ENCODE measurements at places on chromosomes 2 and 18.

GRCh38 chr2:140242889-140243288 lies 1462.7 kb upstream of the NXPH2 start:
- DNase-seq: no peak

GRCh38 chr2:67394734-67395133 lies 2.4 kb upstream of the ETAA1 start:
- no peak for DNase-seq

- no peak for DNase-seq
Observed at GRCh38 chr2:24725956-24726355, 67.2 kb downstream of the PTRHD1 start.

- no peak for DNase-seq
Observed at GRCh38 chr2:237405605-237406004, 8.4 kb downstream of the COL6A3 start.

DNA sequence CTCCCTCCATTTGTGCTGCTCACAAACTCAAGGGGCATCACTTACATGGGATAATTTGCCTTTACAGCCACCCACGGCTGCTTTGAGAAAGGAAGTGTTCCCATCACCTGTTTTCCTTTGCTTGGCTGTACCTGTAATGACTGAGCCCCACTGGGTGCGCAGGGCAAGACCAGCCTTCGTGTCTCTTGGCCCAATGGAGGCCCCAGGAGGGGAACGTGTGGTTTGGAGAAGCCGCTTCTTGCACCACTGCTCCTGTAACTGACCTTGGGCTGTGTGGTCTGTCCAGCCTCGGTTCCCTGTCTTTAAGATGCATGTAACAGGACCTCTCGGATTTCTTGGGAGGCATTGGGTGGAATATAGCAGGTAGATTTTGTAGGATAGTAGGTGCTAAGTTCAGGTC lies 41.1 kb downstream of the LDLRAD4 start:
- DNase-seq: peak; percentile 37

- DNase-seq: peak; percentile 62
Observed at GRCh38 chr2:233063269-233063975, 3.3 kb downstream of the INPP5D start.

- no peak for DNase-seq
Observed at GRCh38 chr2:142877216-142877838, at the start of gene KYNU. Gene KYNU (plus strand): TSS chr2:142877664. CDS start chr2:142885368, 7,704 bp downstream.

GRCh38 chr2:205857520-205858237 lies 175.4 kb downstream of the NRP2 start:
- no peak for DNase-seq

DNA sequence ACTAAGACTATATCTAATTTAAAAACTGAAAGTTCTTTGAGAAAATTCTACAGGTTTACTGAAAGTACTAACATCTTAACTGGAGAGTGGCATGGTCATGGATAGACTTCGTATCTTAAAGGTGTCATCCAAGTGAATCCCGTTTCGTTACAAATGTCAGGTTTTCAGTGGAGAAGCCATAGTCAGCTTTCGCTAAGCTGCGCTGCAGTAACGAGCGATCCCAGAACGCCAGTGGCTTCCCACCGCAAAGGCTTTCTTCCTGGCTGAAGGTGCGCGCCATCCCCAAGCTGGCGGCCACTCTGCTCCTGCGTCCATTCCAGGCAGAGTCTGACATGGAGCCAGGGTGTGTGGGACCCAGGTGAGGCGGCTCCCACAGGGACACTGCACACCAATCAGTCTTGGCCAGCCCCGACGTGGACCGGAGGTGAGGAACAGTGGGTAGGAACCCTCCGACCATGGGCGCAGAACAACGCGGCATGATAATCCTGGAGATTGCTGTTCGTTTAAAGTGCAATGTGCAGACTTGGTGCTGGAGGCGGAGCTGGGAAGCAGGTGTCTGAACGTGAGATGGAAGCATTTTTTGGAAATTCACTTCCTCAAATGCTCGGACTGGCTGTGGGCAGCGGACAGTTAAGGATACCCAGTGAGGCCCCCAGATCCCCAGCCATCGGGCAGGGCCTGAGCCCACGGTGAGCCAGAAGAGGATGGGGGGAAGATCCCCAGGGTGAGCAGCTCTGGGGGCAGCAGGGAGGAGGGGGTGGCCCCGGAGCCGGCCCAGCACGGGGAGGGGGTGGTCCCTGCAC lies 27.8 kb upstream of the KCNG2 start:
- DNase-seq: peak; percentile 51

- no peak for DNase-seq
Observed at GRCh38 chr2:21772624-21773023, 648.9 kb downstream of the TDRD15 start.

GRCh38 chr2:148021059-148021861 lies at the start of gene MBD5:
Gene MBD5 (plus strand): TSS chr2:148021091.
- DNase-seq: peak; percentile 71

DNA sequence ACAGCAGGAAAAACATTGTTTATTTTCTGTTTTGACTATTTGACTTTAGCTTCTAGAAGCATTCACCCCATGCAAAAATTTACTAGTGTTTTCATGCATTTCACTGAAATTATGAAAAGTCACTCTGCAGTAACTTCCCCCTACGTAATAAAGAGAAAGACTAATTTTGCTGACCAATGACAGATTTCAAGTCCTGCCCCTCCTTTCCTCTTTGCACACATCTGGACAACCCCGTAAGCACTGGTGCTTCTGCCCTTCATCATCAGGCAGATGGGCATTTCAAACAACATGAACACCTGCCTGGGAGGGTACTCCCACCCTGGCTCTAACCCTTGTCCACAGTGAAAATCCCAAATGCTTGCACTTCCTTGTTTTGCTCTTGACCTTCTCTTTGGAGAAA lies 815.0 kb upstream of the ID2 start:
- no peak for DNase-seq

DNA sequence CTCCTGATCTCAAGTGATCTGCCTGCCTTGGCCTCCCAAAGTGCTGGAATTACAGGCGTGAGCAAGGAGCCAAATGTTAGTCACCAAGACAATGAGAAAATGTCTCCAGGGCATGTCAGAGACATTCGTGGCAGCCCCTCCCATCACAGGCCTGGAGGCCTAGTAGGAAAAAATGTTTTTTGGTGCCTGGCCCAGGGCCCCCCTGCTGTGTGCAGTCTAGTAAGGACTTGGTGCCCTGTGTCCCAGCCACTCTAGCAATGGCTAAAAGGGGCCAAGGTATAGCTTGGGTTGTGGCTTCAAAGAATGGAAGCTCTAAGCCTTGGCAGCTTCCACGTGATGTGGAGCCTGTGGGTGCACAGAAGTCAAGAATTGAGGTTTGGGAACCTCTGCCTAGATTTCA lies 12.5 kb upstream of the TXNL4A start:
- no peak for DNase-seq

GRCh38 chr2:232957657-232958090 lies 55.4 kb downstream of the NGEF start:
- no peak for DNase-seq

GRCh38 chr2:235402422-235402821 lies 91.4 kb upstream of the AGAP1 start:
- DNase-seq: no peak

DNA sequence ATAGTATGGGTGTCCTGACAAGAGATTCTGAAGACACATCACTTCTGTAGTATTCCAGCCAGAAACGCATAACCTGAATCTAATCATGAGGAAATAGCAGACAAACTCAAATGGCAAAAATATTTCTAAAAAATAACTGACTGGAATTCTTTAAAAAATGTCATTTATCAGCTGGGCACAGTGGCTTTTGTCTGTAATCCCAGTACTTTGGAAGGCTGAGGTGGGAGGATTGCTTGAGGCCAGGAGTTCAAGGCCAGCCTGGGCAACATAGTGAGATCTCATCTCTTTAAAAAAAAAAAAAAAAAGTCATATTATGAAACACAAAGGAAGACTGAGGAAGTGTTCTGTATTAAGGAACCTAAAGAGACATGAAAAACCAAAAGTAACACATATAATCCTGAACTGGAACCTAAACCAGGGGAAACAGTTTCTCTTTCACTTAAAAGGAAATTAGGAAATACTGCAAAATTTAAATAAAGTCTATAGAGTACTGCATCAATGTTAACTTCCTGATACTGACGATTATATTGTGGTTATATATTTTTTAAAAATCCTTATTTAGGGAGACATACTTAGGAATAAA lies 29.9 kb downstream of the SESTD1 start:
- no peak for DNase-seq

GRCh38 chr2:135825550-135826176 lies 11.3 kb downstream of the LCT start:
- DNase-seq: no peak

DNA sequence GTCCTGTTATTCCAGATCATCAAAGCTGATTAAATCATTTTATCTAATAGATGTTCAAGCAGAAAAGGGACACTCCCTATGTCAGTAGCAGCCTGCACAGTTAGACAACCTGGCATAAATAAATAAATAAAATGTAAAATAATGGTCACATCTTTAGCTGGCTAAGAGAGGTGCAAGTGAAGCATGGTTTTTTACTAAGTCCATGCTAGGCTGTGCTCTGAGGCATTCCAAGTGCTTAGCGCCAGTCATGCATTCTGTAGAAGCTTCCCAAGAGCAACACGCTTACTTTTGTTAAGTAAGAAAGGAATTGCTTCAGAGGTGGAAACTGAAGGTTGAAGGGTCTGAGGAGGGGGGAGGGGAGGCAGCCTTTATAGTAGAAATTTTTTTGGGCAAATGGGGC lies 351.2 kb downstream of the CDH2 start:
- DNase-seq: no peak

DNA sequence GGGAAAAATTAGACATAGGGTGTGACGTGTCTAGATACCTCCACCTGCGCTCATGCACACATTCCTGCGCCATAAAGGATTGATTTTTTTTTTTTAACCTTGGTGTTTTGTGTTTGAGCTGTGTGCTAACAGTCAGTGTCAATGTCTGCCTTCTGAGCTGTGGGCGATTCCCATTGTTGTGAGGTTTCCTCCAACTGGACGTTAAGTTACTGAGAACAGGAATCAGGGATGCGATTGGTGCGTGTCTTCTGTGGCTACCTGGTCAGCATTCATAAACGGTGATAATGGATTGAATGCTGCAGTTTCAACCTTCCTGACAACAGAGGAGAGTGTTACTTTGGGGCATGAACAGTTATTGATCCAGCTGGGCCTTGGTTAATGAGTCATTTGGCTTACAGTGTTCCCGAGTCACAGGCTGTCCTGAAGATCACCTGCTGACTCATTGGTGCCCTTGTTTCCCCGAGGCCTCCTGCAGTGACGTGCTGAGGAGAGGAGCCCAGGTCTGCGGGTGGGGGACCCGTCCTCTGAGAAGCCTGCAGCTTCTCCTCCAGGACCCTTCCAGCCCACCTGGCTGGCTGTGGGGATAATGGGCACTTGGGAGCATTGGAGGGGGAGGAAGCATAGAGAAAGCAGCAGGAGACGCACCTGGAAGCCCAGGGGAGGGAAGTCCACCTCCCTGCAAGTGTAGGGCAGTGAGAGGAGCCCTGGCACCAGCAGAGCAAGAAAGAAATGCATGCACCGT lies 25.8 kb upstream of the CABYR start:
- no peak for DNase-seq

DNA sequence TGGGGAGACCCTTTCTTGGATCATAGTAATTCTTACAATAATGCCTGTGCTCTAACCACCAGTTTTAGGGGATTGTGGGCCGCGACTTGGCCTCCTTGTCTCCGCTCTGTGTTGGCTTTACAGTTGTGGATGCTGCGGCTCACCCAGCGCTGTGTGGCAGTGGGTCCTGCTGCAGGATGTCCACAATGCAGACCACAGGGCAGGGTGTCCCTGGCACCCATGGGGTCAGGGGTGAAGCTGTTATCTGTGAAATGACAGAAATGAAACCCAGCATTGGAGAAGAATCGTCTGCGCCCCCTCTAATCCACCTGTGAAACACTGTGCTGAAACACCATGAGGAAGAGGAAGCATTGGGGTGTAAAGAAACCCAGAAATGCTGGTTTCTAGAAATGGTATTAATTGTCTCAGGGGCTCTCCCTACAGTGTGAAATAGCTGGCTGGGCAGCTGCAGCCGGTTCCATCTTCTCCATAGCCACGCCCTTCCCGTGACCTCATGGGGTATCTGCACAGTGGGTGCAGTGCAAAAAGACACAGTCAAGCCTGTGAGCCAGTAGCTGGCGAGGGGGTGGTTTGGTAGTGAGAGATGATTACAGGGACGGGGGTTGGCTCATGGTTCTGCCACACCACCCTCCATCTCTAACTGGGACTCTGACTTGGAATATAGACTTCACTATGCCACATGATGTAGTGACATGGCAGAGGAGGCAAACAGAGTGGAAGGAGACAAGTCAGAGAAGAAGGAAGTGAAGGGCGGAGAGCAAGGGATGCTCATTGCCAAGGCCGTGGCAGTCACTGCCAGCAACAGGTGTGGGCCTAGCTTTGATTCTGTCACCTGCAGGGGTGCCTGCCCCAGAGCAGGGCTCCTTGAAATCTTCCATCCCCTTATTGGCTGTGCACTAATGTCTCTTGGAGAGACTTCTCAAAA lies 16.2 kb downstream of the INPP4A start:
- no peak for DNase-seq

- DNase-seq: no peak
Observed at GRCh38 chr2:156333274-156333950, 891 bp upstream of the NR4A2 start.

- DNase-seq: no peak
Observed at GRCh38 chr2:241081643-241082340, 20.3 kb downstream of the MTERF4 start.

- no peak for DNase-seq
Observed at GRCh38 chr2:129717560-129718130, 261.8 kb upstream of the RAB6C start.

GRCh38 chr2:67950919-67951318 lies 111.9 kb downstream of the C1D start:
- DNase-seq: no peak

- no peak for DNase-seq
Observed at GRCh38 chr2:166651080-166651675, 157.1 kb upstream of the SCN7A start.

GRCh38 chr18:68735483-68736343 lies 20.8 kb upstream of the TMX3 start:
- DNase-seq: no peak

Measured in upper lobe of right lung (tissue), 1 donor.